HT-29 (cell line): ENCODE measurements at places on chromosomes 1 and 21.

DNA sequence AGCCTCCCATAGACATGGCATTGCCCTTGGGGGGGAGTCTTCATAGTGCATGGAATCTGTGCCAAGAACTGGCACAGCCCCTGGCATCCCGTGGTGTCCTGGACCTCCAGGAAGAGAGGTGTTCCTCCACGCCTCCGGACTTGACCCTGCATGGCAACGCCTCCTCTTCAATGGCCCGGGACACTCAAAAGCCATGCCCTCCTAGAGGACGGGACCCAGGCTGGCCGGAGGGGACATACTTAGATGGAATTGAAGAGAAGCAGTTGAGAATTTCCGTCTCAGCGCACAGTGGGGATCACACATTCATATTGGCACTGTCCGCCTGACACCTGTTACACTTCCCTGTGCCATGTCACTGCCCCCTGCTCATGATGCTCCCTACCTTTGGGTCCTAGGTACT, 38.4 kb upstream of the TENT5C start:
- no peak for DNase-seq

GRCh38 chr1:160460683-160461287, 60.4 kb downstream of the VANGL2 start:
- DNase-seq, result peak; percentile 9

GRCh38 chr1:77514921-77515776, 167.3 kb downstream of the ZZZ3 start:
- peak; percentile 20 for DNase-seq

GRCh38 chr21:44614161-44614631, 2.3 kb downstream of the KRTAP10-8 start:
- no peak for DNase-seq

DNA sequence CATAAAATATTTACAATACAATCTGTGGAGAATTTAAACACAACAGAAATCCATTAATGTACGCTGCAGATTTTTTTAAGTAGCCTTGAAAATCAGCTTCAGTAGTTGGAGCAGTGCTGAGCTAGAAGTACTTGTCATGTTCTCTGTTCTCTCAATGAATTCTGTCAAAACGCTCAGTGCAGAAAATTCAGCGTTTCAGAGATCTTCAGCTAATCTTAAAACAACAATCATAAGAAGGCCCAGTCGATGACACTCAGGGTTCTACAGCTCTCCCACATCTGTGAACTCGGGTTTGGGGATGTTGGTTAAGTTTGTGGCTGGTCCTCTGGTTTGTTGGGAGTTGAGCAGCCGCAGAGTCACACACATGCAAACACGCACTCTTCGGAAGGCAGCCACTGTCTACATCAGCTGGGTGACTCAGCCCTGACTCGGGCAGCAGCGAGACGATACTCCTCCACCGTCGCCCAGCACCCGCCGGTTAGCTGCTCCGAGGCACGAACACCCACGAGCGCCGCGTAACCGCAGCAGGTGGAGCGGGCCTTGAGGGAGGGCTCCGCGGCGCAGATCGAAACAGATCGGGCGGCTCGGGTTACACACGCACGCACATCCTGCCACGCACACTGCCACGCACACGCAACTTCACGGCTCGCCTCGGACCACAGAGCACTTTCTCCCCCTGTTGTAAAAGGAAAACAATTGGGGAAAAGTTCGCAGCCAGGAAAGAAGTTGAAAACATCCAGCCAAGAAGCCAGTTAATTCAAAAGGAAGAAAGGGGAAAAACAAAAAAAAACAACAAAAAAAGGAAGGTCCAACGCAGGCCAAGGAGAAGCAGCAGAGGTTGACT, 161.2 kb downstream of the RUNX1 start:
- peak; percentile 64 for DNase-seq

DNA sequence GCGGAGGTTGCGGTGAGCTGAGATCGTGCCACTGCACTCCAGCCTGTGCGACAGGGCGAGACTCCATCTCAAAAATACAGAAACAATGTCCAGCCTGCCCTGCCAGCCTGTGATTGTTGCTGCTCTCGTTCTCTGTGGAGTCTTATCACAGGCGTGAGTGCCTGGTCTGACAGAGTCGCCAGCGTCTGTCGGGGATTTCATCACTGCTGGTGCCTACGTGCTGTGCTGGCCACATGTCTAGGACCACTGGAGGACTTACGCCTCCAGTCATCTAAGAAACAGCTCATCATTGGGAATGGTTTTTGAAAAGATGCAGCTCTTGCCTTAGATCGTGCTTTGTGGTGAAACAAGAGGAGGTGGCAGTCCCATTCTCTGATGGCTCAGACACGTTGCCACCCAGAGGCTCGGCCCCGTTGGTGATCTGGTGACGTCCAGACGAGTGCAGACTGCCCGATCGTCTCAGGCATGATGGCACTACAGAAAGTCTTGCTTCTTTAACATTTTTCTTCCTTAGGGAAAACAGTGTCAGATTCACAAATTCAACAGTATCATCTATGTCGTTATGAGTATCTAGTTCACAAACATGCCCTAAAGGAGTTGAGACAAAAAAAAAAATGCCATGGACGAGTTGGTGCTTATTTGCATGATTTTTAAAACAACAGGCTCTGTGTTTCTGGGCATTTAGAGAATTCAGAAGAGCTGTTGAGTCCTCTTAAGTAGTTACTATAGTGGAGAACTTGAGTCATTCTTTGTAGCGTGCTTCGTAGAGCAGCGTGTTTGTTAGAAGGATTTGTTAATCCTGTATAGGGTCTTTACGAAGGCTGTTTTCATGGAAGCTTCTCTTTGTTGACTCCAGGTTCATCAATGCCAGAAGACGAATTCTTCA, 47.5 kb downstream of the CBS start:
- no peak for DNase-seq

- no peak for DNase-seq
Measured at GRCh38 chr1:203199816-203200571, 13.5 kb upstream of the CHI3L1 start.

- DNase-seq, result no peak
Measured at GRCh38 chr21:37483776-37484175, 117.2 kb downstream of the DYRK1A start.

DNA sequence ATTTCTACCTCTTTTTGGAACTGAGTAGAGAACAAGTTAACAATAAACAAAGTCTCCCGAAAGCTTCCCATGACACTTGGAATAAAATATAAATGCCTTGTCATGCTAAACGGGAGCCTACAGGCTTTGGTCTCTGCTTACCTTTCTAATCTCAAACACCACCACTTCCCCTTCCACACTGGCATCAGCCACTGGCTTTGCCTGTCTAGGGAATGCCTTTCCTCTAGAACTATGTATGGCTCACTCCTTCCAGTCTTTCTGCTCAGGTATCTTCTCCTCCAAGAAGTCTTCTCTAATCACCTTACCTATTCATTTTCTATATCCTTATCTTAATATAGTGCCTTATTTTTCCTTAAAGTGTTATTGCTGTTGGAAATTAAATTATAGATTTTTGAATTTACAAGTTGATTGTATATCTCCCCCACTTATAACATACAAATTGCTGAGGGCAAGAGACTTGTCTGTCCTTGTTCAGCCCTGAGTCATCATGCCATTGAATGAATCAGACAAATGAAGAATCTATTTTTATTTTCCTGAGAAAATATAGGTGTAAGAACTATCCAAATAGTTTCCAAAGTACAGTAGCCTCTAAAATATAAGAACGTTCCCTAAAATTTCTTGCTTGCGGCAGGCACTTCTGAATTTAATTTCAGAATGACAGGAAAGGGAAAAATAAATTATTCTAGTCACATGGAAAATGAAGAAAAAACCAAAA, 119.2 kb downstream of the TM2D1 start:
- no peak for DNase-seq

GRCh38 chr1:181936269-181936668, 125.2 kb downstream of the ZNF648 start:
- no peak for DNase-seq

DNA sequence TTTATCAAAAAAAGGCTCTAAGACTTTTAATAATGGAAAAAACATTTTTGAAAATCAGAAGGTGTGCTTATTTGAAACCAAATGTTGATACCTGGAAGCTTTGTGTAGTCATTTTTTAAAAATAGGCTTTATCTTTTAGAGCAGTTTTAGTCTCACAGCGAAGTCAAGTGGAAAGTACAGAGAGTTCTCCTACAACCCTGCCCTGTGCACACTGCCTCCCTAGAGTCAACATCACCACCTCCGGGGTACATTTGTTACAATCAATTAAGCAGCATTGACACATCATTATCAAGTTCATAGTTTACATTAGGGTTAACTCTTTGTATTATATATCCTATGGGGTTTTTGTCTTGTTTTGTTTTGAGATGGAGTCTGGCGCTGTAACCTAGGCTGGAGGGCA, 10.7 kb upstream of the ERO1B start:
- no peak for DNase-seq

DNA sequence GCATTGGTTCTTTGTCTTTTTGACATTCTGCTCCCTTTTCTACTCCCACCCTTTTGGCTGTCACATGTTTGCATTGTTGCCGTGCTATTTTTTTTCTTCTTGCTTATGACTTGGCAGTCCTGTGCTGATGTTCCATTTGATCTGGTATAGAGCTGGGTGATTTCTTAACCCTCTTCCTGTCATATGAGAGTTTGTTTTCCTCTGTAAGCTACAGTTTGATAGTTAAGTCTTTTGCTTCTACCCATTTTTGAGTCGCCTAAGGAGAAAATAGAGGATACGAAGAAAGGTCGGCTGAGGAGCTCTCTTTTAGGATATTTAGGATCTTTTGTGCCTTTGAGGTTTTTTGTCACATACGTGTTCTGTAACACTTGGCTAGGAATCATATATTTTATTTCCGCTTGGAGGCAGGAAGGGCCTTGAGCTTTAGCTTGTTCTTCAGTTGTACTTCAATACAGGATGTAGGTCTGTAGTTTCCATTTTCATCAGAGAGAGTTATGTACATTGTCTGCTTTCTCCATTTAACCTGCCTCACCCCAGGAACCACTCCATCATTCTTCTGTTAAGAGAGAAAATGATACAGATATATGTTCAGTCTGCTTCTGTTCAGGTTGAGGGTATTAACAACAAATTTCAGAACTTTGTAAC, 150.7 kb downstream of the BACH1 start:
- no peak for DNase-seq

GRCh38 chr21:29667651-29668050, 272.1 kb downstream of the GRIK1 start:
- DNase-seq, result no peak

GRCh38 chr1:51669272-51669671, 52.4 kb downstream of the OSBPL9 start:
- no peak for DNase-seq

DNA sequence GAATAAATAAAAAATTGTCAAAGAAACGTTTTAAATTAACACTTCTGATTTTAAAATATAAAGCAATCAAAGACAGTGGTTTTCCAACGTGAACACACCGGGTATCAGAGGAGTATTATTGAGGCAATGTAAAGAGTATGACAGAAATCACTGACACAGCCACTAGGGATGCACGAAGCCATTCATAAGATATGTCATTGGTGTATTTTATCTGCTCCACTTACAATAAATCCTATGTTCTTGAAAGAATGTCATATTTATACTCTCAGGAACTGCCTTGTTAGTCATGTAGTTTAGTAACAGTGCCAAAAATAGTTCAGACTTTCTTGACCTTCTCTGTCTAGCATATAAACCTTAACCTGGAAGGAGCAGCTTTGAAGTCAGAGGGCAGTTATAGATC, 835.0 kb upstream of the NCAM2 start:
- DNase-seq, result no peak

DNA sequence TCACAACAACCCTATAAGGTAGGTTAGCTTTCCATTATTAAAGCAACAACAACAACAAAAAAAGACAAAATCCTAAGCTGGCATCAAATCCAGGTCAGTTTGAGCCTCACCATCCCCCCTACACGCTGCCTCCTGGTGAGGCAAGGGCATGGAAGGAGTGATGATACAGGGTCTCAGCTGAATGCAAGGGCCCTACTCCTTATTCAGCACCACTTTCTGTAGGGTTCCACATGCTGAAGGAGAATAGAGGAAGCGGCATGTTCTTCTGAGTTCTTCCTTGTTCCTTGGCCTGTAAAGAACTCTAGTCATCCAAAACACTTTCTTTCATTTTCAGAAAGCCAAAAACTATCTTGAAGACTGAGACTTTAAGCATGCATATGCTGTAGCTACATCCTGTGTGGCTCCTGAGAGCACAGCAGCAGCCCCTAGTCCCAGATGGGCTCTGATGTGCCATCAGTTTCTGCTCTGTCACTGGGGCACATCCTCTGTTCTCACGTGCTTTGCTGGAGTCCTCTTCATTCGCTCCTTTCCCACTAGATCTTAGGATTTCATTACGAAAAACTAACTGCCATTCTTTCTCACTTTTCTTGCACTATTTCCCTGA, 6.2 kb downstream of the ILDR2 start:
- DNase-seq, result no peak

- no peak for DNase-seq
Measured at GRCh38 chr1:6456800-6457466, 9.0 kb downstream of the TNFRSF25 start.

GRCh38 chr1:61255358-61255703, 173.0 kb downstream of the NFIA start:
- no peak for DNase-seq

GRCh38 chr1:36387141-36387949, 1.6 kb upstream of the STK40 start:
- DNase-seq, result no peak

- peak; percentile 39 for DNase-seq
Measured at GRCh38 chr1:42420911-42421585, 34.8 kb downstream of the ZMYND12 start.

GRCh38 chr1:206700445-206701036, 15.8 kb downstream of the MAPKAPK2 start:
- no peak for DNase-seq

DNA sequence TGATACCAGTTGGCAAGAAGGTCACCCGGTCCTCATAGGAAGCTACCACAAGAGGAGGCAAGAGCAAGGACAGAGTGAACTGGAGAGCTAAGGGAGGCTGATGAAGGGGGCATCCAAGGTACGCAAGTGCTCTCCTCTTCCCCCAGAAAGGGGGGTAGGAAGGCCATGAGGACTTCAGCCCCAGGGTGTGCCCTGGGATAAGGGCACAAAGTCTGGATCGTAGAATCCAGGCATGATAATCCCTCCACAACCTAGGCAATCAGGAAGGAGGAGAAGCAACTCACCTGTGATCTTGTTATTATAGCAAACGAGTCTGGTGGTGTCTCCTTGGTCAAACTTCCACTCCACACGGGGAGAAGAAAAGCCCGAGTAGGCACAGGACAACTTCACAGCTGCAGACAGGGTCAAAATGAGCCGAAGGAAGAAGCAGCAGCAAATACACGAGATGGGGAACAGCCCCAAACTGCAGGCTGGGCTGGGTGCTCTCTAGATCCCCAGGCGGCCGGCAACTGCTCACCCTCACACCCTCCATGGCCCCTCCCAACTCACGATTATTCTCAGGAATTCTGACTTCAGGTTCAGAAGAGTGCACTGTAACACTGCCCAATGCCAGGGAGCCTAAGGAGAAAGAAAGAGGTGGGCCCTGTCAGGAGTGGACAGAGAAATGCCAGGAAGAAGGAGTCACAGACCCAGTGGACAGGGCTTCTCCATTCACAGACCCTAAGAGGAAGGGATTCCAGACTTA, 20.0 kb downstream of the F11R start:
- DNase-seq, result no peak

GRCh38 chr1:151408891-151409290, 9.5 kb downstream of the PSMB4 start:
- DNase-seq, result no peak

- no peak for DNase-seq
Measured at GRCh38 chr1:168491527-168492164, 52.2 kb downstream of the XCL2 start.
